ENCODE measurements at places on chromosomes 7 and 10.

GRCh38 chr7:94398841-94399240 lies 4.1 kb downstream of the COL1A2 start:
- H3K27me3 ChIP-seq = no peaks in the 10 kb centered on the region
- no peak overlapping the region for H3K27ac ChIP-seq
- H3K4me3 ChIP-seq = no peak overlapping the region
- H3K4me1 ChIP-seq = peaks cover 4% of the 10 kb centered on the region

- H3K27ac ChIP-seq = no peak overlapping the region
- H3K4me1 ChIP-seq = peaks cover 6% of the 10 kb centered on the region
- no peaks in the 10 kb centered on the region for H3K27me3 ChIP-seq
Observed at GRCh38 chr10:35208949-35209613, 82.4 kb downstream of the CREM start.

- no peaks in the 10 kb centered on the region for H3K4me1 ChIP-seq
- no peak overlapping the region for H3K4me3 ChIP-seq
- H3K27ac ChIP-seq = no peak overlapping the region
- no peaks in the 10 kb centered on the region for H3K36me3 ChIP-seq
- no peaks in the 10 kb centered on the region for H3K27me3 ChIP-seq
Observed at GRCh38 chr10:35684586-35684985, 42.5 kb upstream of the FZD8 start.

DNA sequence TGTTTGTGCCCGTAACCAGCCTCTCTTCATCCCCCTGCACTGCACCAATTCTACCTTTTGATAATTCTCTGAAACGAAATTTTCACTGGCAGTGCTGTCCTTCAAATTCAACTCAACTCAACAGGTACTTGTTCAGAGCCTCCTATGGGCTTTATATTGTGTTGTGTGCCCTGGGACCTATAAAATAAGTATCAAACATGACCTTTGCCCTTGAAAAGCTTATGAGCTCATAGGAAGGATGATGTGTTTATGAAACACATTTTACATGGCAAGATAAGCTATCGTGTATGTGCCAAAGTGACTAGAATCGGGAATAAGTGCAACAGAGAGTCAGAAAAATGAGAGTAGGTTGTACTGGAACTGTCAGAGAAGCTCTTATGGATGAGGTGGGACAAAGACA lies 923.5 kb downstream of the LRMDA start:
- H3K27me3 ChIP-seq = no peaks in the 10 kb centered on the region
- no peaks in the 10 kb centered on the region for H3K36me3 ChIP-seq
- no peak overlapping the region for H3K27ac ChIP-seq
- no peak for DNase-seq
- no peak overlapping the region for H3K4me3 ChIP-seq
- no peaks in the 10 kb centered on the region for H3K4me1 ChIP-seq

All from spleen (tissue), 13 donors.